ENCODE measurements at places on chromosomes 16 and 17.

- DNase-seq: no peak
Measured at GRCh38 chr17:20154286-20155000, 145.3 kb downstream of the SPECC1 start.

- no peak for DNase-seq
Measured at GRCh38 chr16:51161440-51162195, 10.5 kb upstream of the SALL1 start.

DNA sequence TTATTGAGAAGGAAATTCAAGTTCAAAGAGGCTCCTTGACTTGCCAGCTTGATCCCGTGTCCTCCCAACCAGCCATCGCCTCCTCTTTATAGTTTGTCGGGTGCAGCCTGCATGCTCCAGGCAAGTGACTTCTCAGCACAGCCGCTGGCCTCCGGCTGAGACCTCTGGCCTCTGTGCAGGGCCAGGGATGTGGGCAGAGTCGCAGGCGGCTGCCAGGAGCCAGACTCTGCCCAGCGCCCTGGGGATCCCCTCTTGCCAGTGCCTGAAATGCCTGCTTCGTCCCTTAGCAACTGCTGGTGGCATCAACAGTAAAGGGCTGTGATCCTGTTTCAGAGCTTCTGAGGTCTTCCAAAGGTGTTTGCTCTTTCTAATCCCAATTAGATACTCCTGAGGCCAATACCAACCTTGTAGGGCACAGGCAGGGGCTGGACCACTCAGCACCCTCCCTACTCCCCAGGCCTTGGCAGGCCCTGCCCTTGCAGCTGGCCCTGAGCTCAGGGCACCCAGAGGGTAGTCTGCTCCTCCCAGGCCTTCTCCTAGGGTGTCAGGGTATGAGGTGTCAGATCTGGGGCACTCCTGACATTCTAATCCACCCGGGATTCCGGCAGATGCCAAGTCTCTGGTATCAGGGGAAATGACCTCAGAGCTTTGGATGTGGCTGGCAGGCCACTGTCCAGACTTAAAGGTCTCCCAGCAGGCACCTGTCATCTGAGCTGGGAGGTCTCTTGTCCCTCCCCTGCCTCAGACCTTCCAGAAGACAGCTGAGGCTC is 68.0 kb upstream of the SIAH1 start:
- DNase-seq: no peak

DNA sequence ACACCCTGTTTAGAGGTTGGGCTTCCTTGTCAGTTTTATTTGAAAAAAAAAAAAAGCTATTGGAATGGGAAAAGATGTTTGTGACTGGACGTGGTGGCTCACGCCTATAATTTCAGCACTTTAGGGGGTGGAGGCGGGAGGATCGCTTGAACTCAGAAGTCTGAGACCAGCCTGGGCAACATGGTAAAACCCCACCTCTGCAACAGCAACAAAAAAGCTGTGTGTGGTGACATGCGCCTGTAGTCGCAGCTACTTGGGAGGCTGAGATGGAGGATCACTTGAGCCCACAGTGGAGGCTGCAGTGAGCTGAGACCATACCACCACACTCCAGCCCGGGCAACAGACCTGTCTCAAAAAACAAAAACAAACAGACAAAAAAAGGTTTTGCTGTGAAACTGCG is 66.1 kb upstream of the SIAH1 start:
- DNase-seq: no peak

DNA sequence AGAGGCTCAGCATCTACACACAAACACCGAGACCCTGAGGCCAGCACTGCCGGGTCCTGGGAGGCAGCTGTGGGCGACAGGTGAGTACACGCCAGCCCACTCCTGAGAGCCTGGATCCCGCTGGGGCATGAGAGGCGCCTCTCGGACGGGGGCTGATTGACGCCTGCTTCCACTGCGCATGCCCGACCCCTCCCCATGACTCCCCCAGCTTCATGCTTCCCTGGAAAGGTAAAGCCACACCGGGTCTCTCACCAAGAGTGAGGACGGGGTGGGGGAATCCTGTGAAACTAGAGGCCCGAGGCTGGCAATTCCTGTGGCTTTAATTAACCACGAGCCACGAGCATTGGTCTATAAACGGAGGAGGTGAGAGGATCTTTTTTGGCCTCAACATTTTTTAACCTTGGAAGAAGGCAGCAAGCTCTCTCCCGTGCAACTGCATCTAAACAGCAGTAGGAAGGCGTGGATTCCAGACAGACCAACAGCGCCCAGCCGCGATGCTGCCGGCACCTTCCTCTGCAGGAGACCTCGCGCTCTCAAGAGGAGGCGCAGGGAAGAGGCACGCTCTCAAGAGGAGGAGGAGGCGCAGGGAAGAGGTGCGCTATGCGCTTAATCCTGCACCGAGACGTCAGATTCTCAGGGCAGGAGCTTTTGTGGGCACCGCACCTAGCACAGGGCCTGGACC is 71.8 kb upstream of the METRNL start:
- DNase-seq: no peak

DNA sequence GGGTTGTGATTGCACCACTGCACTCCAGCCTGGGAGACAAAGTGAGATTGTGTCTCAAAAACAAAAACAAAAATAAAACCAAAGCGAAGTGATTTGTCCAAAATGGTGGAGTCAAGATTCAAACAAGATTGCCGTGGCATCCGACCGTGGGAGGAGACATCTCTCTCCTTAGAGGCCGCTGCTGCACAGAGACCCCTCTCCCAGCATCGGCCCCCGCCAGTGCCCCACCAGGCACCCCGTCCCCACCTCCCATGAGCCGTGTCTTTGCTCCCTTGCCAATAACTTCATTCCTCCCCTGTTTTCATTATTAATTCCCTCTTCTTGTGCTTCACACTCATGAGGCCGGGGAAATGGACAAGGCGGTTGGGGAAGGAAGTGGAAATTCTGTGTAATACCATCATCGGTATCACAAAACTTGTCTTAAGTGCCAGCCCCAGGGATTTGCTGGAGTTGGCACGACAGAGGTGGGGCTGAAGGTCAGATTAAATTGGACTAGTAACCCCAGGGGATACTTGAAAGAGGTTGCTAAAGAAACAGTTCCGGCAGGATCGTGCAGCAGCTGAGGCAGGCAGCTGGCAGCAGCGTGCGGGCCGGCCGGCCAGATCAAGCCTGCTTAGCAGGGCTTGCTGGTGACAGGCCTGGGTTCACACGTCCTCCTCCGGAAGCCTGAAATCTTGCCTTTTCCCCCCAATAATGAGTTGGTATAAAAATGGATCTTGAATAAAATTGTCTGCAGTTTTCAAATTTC is 66.8 kb downstream of the RTN4RL1 start:
- DNase-seq: no peak

DNA sequence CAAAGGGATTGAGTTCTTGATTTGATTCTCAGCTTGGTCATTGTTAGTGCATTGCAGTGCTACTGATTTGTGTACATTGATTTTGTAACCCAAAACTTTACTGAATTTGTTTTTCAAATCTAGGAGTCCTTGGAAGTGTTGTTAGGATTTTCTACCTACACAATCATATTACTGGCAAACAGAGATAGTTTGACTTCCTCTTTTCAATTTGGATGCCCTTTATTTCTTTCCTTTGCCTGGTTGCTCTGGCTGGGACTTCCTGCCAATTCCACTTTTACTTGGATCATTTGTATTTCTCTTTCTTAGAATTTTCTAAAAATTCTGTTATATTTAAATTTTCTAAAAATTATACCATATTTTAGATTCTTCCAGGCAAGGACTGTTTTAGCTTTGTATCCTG is 151.1 kb downstream of the FTO start:
- no peak for DNase-seq

GRCh38 chr16:15502041-15502725 is 67.8 kb downstream of the BMERB1 start:
- no peak for DNase-seq

DNA sequence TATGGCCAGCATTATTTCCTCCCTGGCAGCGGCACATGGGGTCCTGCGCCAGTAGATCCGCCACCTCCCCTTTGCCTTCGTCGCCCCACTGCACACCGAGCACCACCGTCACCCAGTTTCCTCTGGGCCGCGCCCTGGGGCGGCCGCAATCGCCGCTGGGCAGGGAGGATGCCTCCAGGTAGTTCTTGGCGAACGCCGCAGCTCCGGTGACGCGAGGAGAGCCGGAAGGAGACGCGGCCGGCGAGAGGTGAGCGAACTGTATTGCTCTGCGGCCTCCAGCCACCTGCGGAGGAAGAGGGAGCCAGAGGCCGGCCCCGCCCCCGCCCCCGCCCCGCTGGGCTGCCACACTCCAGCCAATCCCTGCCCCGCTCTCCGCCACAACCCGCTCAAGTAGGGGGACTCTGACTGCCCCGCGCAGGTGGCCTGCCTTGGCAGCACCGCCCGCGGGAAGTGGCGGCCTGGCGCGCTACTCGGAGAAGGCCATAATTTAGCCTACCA is 11.8 kb upstream of the SLFN13 start:
- DNase-seq: no peak

DNA sequence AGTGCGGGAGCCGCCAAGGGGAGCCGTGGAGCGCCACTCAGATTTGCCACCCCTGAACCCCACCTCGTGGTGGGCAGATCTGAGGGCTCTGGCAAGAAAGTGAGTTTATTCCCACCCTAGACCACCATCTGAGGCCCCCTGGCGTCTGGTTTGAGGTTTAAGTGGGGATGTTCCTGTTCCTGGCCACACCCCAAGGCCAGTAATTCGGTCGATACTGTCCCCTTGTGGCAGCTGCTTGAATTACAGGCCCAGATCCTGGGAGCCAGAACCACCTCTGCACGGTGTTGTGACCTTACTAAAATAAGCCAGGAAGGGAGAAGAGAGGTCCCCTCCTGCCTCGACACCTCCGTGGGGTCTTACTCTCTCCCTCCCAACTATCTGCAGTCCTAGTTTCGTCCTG is 3.3 kb upstream of the LAT start:
- no peak for DNase-seq

- DNase-seq: no peak
Measured at GRCh38 chr16:5428932-5429331, 331.3 kb upstream of the EEF2KMT start.

GRCh38 chr17:78147315-78147998 is 1.3 kb downstream of the C17orf99 start:
- no peak for DNase-seq

DNA sequence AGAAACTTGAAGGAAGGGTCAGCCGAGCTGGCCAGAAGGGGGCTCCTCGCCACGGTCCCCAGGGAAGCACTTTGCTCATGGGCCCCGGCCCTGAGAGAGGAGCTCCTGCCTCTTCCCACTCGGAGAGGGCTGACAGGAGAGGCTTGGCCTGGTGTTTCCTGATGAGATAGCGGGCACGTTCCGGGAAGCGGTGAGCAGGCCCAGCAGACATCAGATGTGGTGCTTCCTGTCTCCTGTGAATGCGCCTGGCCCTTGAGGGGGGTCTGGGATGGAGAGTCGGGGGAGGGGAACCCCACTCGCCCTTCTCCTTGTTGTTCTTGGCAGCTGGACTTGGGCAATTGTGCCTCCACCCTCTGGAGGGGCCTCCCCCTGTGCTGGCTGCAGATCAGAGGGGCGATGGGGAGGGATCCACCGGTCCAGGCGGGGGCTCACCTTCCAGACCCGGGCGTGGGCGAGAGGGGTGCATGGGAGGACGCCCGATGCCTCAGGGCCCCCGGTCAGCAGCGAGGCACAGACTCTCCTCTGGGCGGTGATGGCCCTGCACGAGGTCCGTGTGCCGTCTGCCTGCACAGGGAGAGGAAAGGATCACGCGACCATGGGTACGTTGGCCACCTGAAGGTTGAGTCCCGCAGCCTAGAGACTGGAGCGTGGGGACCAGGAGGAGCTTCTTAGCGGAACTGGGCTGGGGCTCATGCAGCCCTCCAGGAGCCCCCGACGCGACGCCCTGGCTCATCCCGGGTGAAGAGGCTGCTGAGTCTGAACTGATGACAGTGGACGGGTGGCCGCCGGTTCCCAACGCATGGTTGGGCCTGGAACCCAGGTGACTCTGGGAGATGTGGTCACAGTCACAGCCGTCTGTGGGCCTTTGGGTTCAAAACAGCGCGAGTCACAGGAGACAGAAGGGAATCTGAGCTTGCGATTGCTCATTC is 25.4 kb downstream of the METRNL start:
- DNase-seq: no peak

GRCh38 chr16:59634951-59635350 is 900.8 kb upstream of the GOT2 start:
- no peak for DNase-seq

DNA sequence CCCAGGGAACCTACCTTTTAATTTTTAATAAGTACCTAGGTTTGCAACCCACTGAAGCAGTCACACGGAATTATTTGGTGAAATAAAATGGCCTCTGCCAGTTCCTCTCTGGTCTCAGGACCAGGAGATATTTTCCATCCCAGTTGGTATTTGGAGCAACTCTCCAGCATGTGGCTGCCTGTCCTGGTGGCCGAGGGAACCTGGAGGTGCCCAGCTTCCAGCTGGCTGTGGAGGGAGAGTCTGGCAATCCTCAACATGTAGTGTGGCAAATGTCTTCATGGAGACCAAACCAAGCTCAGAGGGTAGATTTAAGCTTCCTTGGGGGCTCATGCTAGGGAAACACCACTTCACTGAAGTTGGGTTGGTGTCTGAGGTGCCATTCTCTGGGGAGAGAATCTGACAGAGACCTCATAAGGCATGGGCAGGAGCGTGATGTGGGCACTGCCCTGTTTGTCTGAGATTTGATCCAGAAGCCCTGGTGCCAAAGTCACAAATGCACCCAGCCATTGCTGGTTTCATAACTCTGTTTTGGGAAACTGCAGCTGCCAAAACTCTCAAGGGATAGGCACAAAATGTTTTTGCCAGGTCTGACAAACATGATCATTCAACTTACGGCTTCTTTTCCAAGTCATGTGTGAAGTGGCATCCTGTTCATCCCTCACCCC is 2.8 kb downstream of the MT1X start:
- DNase-seq: no peak

DNA sequence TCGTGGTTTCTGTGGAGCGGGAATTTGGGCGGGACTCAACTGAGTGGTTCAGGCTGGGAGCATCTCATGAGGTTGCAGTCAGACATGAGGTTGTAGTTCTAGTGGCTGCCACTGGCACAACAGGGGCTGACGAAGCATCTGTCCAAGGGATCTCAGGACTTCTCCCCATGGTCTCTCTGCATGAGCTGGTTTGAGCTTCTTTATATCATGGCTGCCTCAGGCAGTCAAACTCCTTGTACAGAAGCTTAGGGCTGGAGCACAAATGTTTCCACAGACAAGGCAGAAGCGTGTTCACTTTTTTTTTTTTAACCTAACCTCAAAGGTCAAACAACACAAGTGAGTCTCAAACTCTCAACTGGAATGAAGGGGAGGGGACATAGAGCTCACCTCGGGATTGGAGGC is 243.3 kb downstream of the MSI2 start:
- no peak for DNase-seq

GRCh38 chr16:29825145-29826044 is 5.1 kb downstream of the MVP start:
- no peak for DNase-seq

Data from stimulated activated CD4-positive, alpha-beta T cell treated with anti-CD3 and anti-CD28 coated beads, TNF-alpha, amount 100 ng/mL, for 48 hours (primary cell).